Panc1 (cell line): ENCODE measurements at places on chromosomes 2 and 18. TPM values are rescaled to one million over a fixed set of nuclear protein-coding genes. Genes with fewer than 3 reads are reported as not detected.

SLC19A3 gene
- 0.28 TPM for total RNA-seq

GAREM2 gene
- total RNA-seq = 12.4 TPM

PROKR1 gene
- total RNA-seq = not detected

ZNF2 gene
- 5.6 TPM for total RNA-seq

CNGA3 gene
- total RNA-seq = not detected

MSTN gene
- not detected for total RNA-seq

GRCh38 chr2:150127995-150128394 lies 359.5 kb downstream of the RND3 start:
- no peak for DNase-seq

DNA sequence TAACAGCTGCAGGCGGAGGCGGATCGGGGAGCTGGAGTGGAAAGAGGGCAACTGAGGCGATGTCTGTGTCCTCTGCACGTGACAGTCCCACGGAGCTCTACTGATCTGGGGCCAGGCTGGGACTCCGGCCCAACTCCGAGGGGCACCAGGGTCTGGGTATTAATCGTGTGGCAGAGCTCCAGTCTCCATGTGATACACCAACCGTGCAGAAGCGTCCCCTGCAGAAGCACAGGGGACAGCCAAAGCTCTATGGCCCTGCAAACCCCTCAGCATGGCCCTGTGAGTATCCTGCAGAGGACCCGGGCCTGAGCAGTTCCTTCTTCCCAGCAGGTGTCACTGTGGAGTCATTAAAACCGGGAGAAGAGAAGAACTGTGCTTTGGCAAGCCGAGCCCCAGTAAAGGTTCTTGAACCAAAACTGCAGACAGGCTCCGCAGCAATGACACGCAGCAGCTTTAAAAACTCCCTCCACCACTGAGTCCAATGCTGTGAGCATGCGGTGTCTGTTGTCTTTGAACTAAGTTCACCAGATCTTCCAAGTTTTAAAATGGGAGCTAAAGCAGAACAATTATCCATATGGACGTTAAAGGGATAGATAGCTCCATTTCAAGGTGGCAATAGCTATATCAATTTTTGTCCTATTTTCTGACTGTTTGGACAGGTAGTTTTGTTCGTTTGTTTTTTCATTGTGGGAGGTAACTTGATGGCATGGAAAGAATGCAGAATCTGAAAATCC lies 79.4 kb downstream of the TMEM182 start:
- DNase-seq = peak; percentile 2

DNA sequence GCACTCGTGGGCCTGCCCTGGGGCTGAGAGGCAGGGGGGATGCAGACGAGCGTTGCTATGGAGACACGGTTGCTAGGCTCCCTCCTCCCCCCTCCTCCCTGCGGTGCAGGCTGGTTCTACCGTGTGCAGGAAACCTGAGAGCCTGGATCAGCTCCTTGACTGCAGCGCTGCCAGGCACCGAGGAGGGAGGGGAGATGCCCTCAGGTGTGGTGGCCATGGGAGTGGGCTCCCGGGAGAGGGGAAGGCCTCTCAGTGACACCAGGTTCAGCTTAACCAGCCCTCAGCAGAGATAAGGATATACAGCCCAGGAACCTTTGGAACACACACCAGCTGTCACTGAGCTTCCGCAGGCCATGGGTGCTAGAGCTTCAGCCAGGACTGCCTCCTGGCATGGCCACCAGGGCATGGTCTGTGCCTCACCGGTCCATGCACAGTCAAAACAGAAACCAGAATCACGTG lies 124.4 kb upstream of the PXDN start:
- DNase-seq = no peak

DNA sequence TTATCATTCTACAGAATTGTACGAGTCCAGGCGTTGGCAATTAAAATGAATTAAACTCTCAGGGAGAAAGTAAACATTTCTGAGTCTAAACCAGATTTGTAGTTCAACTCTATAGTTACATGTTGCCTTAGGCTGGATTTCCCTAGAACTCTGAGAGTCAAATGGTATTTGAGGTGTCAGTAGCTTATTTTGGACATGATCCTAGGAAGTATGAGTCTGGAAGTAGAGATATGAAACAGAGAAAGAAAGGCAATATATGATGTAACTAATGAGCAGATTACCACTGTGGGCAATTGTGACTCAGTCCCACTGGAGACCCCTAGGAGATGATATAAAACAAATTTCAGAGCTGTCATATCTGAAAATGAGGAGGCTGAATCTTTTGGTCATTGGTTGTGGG lies 199.1 kb upstream of the UBE2E3 start:
- DNase-seq = no peak

DNA sequence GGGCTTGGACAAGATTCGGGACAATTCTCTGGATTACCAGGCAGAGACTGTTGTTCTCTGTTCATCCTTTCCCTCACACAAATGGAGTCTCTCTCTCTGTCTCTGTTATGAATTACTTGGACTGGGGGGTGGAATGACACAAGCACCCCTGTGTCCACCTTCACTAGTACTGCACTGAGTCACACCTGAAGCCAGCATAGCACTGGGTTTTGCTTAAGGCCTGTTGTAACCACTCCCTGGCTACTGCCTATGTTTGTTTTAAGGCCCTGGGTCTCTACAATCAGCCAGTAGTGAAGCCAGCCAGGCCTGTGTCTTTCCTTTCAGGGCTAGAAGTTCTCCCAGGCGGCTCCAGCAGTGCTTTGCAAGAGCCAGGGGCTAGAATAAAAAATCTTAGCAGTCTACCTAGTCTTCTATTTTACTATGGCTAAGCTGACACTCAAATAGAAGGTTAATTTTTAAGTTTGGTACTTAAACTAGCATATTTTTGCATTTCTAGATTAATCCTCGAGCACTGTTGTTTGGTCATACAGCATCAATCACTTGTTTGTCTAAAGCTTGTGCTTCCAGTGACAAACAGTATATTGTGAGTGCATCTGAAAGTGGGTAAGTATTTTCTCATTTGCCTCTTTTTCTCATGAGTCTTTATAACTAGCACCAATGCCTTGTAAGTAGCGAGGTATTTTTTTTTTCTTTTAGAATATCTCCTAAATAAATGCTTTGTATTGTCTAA lies 27.8 kb downstream of the WDR7 start:
- DNase-seq = no peak

DNA sequence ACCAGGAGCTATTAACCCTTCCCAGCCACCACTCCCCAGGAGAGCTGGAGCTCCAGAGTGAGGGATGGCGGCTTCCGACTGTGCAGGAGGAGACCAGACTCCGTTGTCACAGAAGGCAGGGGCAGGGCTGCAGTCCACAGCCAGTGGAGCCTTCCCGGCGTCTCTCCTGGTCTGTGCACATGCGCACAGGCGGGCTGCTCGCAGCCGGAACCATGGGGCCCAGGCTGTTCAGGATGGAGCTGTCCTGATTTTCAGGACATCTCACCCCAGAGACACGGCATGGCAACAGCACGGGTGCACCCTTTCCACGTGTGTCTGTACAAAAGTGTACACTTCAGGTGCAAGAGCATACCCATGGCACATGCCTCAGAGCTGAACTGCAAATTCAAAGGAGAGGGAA lies 28.9 kb downstream of the EIPR1 start:
- DNase-seq = no peak

GRCh38 chr2:191935247-191935646 lies 88.4 kb upstream of the CAVIN2 start:
- no peak for DNase-seq
